ENCODE measurements at places on chromosomes 1 and 21. TPM values are rescaled to one million over a fixed set of nuclear protein-coding genes. Genes with fewer than 3 reads are reported as not detected.

Gene ZNF692
- total RNA-seq = 20.4 TPM

Gene DTL
- 5.1 TPM for total RNA-seq

Gene ZNF496
- total RNA-seq = 91.8 TPM

Gene SH2D1B
- not detected for total RNA-seq

Gene OR2L13
- not detected for total RNA-seq

GRCh38 chr1:186057086-186057485 is 318.0 kb downstream of the TPR start:
- no peak for DNase-seq

DNA sequence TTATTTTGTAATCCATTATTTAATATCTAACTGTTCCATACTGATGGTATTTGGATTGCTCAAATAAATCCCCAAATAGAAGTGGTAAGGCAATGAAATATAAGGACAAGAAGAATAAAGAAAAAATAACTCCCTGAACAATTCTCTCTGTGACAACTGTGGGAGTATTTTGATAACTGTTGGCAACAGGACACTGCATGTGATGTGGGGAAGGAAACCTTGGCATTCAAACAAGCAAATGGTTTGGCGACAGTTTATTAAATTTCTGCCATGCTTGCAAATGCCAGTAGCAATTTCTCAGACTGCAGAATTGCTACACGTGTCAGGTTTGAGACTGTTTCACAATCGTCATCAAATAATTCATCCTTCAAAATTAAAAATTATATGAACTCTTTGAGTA is 8.6 kb upstream of the MRPL39 start:
- DNase-seq = no peak

- peak; percentile 74 for DNase-seq
Observed at GRCh38 chr1:116508984-116509980, 61.5 kb downstream of the CD58 start.

DNA sequence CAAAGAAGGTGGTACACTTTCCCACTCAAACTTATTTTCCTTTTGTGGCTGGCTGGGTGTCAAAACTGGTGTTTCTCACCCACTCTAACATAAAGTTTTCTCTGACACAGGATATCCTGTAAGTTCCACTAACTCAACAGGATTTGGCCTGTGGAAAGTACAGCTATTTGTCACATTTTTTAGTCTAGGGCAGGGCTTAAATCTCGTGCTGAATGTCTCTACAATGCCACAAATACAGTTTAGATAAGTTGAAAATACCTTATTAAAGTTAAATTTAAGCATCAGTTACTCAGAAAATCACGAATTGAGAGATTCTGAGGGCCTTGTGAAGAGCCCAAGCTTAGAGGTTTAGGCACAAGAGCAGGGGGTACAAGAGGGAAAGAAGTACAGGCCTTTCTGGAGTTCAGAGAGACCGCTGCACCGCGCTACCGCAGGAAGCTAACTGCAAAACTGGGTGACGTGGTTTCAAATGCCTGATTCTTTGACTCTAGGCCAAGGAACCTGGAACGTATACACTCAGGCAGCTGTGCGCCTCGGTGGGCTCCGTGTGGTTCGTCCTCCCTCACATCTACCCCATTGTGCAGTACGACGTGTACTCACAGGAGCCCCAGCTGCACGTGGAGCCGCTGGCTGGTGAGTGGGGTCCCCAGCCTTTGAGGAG is 23.4 kb upstream of the PWP2 start:
- DNase-seq = no peak

- no peak for DNase-seq
Observed at GRCh38 chr1:180542113-180542837, 16.5 kb upstream of the OVAAL start.

- DNase-seq = no peak
Observed at GRCh38 chr1:229406798-229407197, 27.1 kb downstream of the ACTA1 start.

GRCh38 chr1:158163000-158163947 is 17.4 kb upstream of the CD1D start:
- DNase-seq = no peak

DNA sequence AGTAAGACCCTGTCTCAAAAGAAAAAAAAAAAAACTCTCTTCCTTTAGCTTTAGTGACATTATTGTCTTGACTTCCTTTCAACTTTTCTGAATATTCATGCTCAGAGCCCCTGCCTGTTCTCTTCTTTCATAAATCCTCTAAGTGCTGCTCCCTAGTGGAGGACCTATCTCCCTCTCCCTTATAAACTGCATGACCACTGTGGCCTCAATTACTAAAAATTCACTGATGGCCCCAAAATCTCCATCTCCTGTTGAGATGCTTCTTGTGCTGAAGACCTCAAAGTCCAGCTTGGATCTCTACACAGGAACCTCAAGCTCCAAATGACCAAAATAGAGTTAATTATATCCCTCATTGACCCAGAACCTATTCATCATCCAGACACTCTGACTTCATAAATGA is 7.8 kb downstream of the ITLN1 start:
- no peak for DNase-seq

GRCh38 chr1:63408331-63408730 is 40.9 kb downstream of the ALG6 start:
- DNase-seq = no peak

- no peak for DNase-seq
Observed at GRCh38 chr1:182765391-182765790, 24.2 kb upstream of the NPL start.
